ENCODE measurements at places on chromosomes 11 and 22. TPM values are rescaled to one million over a fixed set of nuclear protein-coding genes. Genes with fewer than 3 reads are reported as not detected.

Gene HBG2
- not detected for total RNA-seq

Gene PLEKHB1
- 11.9 TPM for total RNA-seq

Gene FBXO7
- 79.8 TPM for total RNA-seq

Gene NCAM1
- not detected for total RNA-seq

Gene KRTAP5-4
- total RNA-seq = not detected

Gene POTEH
- not detected for total RNA-seq

Gene DEFB131B
- total RNA-seq = not detected

Gene TNNT3
- 26.2 TPM for total RNA-seq

Gene CHRM1
- not detected for total RNA-seq

Gene CSNK1E
- total RNA-seq = 123 TPM

Gene LDHAL6A
- total RNA-seq = not detected

Gene MMP10
- total RNA-seq = not detected

Gene MMP1
- not detected for total RNA-seq

Gene IFITM10
- total RNA-seq = 0.42 TPM

Gene C11orf97
- not detected for total RNA-seq

Gene NXPE1
- not detected for total RNA-seq

Gene MRGPRX4
- total RNA-seq = not detected
